Panc1 (cell line): ENCODE measurements at places on chromosomes 5 and 9. TPM values are rescaled to one million over a fixed set of nuclear protein-coding genes. Genes with fewer than 3 reads are reported as not detected.

The EPB41L4B gene
- total RNA-seq = 27.8 TPM

The FOXE1 gene
- 0.82 TPM for total RNA-seq

The MAP1B gene
- total RNA-seq = 82.3 TPM

The FEM1C gene
- total RNA-seq = 10.4 TPM

GRCh38 chr9:27476870-27477515, 47.1 kb upstream of the IFNK start:
- H3K36me3 ChIP-seq = no peaks in the 10 kb centered on the region
- H3K27me3 ChIP-seq = no peaks in the 10 kb centered on the region
- no peak overlapping the region for H3K27ac ChIP-seq
- H3K4me3 ChIP-seq = no peak overlapping the region
- no peak for DNase-seq

DNA sequence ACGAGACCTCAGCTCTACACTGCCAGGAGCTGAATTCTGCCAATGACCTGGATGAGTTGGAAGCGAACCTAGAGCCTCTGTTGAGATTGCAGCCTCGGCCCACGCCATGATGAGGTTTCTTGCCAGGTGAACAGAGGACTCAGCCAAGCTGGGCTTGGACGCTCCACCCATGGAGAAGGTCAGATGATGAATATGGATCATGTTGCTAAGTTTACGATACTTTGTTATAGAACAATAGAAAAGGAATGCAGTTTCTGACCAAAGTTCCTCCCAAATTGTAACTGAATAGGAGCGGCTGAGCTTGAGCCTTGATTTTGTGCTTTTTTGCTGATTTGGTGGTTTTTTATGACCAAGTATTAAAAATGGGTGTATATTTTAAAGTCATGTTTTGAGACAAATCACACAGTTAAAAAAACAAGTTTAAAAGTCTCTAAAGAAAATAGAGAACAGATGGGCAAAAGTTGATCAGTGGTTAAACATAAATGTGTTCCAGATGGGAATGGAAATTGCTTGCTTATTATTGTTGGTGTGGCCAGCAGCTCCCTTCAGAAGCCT, 32.9 kb downstream of the ROPN1L start:
- no peak for DNase-seq
- H3K27ac ChIP-seq = no peak overlapping the region
- H3K27me3 ChIP-seq = no peaks in the 10 kb centered on the region
- H3K4me1 ChIP-seq = no peaks in the 10 kb centered on the region
- H3K36me3 ChIP-seq = no peaks in the 10 kb centered on the region

DNA sequence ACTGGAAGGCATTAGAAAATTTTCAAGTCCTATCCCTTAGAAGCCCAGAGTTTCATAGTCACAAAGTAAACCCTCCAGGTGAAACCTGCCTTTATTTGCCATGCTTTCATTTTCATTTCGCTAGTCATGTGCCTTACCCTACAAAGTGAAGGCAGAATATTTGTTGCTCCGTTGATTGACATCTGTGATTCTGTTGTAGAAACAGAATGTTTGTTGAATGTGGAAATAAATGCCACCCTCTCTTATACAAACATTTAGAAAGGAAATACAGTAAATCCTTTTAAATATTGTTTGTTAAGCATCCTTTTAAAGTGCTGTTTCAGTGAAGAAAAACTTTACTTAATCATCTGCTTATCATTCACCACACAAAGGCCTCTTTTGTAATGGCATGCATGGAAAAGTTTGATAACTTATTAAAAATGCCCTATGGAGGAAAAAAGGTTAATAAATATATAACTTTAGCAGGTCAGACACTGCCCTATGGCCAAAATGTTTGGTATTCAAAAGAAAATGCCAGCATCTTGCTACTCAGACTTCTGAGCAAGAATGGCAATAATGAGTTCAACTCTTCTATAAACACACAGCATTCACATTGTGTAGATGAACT, 34.3 kb upstream of the CAST start:
- H3K27ac ChIP-seq = no peak overlapping the region
- no peaks in the 10 kb centered on the region for H3K36me3 ChIP-seq
- no peaks in the 10 kb centered on the region for H3K4me1 ChIP-seq
- no peaks in the 10 kb centered on the region for H3K27me3 ChIP-seq
- H3K4me3 ChIP-seq = no peak overlapping the region

GRCh38 chr5:8870959-8871355, 674.9 kb downstream of the SEMA5A start:
- H3K4me3 ChIP-seq = no peak overlapping the region
- DNase-seq = no peak
- H3K36me3 ChIP-seq = no peaks in the 10 kb centered on the region
- no peak overlapping the region for H3K27ac ChIP-seq
- H3K4me1 ChIP-seq = no peaks in the 10 kb centered on the region

- H3K36me3 ChIP-seq = no peaks in the 10 kb centered on the region
- H3K27me3 ChIP-seq = no peaks in the 10 kb centered on the region
- no peak overlapping the region for H3K27ac ChIP-seq
- H3K4me3 ChIP-seq = no peak overlapping the region
- no peaks in the 10 kb centered on the region for H3K4me1 ChIP-seq
Observed at GRCh38 chr5:82355496-82355895, 77.3 kb upstream of the RPS23 start.

- H3K27ac ChIP-seq = no peak overlapping the region
- H3K4me1 ChIP-seq = peaks cover 36% of the 10 kb centered on the region
- DNase-seq = no peak
- H3K4me3 ChIP-seq = no peak overlapping the region
- no peaks in the 10 kb centered on the region for H3K36me3 ChIP-seq
Observed at GRCh38 chr5:143362664-143363227, 40.7 kb downstream of the NR3C1 start.

GRCh38 chr9:120616966-120617935, 37.3 kb upstream of the CDK5RAP2 start:
- H3K4me1 ChIP-seq = no peaks in the 10 kb centered on the region
- H3K36me3 ChIP-seq = no peaks in the 10 kb centered on the region
- H3K27me3 ChIP-seq = no peaks in the 10 kb centered on the region
- no peak for DNase-seq
- no peak overlapping the region for H3K4me3 ChIP-seq
- no peak overlapping the region for H3K27ac ChIP-seq

- H3K4me1 ChIP-seq = no peaks in the 10 kb centered on the region
- H3K36me3 ChIP-seq = no peaks in the 10 kb centered on the region
- no peak overlapping the region for H3K4me3 ChIP-seq
- no peaks in the 10 kb centered on the region for H3K27me3 ChIP-seq
Observed at GRCh38 chr5:132237670-132238069, 10.0 kb upstream of the P4HA2 start.
